DMS153 (cell line): ENCODE measurements at places on chromosomes 4 and X.

DNA sequence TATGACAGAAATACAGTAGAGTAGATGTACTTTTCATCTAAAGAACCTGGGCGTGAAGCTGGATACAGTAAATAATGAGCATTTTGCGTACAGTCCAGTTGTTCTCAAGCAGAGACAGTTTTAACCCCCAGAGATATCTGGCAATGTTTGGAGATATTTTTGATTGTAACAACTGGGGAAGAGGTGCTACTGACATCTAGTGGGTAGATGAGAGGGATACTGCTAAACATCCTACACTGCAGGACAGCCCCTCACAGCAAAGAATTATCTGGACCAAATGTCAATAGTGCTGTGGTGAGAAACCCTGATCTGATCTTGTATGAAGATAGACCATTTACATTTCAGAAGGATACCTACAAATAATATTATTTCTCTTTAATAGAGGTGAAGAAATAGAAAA lies 200.2 kb upstream of the FAM47A start:
- no peak for DNase-seq

DNA sequence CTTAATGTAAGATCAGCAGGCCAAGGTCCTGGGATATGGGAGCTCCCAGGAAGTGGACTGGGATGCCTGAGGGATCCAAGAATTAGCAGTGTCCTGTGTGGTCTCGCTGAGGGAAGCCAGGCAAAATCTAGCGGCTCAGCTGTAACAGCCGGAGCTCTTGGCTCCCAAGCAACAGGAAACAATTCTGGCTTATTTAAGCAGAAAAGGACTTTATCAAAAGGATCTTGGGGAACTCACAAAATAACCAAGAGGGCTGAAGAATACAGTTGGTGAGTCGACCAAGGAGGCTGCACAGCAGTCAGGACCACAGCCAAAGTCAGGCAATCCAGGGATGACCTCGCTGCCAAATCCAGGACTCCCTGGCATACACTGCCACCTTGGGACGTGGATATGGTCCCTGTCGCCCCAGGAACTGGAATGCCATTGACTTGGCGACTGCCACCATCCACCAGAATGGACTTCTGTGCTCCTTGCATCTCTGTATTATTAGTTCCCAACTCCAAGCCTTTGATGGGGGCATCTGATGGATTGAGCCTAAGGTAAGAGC lies 165.3 kb upstream of the BCOR start:
- no peak for DNase-seq

- DNase-seq: peak; percentile 93
These were observed 8.1 kb downstream of the MBNL3 start for GRCh38 chrX:132480581-132481203.

GRCh38 chr4:15250021-15250441 lies 177.8 kb upstream of the C1QTNF7 start:
- no peak for DNase-seq

- no peak for DNase-seq
These were observed 63.2 kb downstream of the VEGFC start for GRCh38 chr4:176729489-176729888.

- no peak for DNase-seq
These were observed 929.1 kb downstream of the STIM2 start for GRCh38 chr4:27789773-27790172.

- DNase-seq: no peak
These were observed 1060.1 kb downstream of the ADGRL3 start for GRCh38 chr4:62260254-62260653.

GRCh38 chr4:1543561-1543960 lies 137.3 kb upstream of the NKX1-1 start:
- no peak for DNase-seq

GRCh38 chrX:4379071-4379470 lies 665.6 kb upstream of the PRKX start:
- DNase-seq: no peak

DNA sequence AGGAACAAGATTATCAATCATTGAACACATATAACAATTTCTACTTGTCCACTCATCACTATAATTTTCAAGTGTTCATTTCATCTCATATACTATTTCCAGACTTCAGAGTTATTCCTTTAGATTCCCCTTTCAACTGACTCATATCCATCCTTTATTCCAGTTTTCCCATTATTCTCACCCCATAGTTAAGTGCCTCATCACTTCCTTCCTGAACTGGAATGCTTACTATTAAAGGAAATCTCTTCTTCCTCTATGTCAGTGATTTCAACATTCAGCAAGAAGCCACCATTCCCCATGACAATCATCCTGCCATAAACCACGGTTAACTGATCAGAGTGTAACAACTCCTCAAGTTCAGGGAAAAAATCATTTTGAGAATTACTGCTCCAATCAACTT lies 198.9 kb downstream of the FBXO8 start:
- DNase-seq: no peak

DNA sequence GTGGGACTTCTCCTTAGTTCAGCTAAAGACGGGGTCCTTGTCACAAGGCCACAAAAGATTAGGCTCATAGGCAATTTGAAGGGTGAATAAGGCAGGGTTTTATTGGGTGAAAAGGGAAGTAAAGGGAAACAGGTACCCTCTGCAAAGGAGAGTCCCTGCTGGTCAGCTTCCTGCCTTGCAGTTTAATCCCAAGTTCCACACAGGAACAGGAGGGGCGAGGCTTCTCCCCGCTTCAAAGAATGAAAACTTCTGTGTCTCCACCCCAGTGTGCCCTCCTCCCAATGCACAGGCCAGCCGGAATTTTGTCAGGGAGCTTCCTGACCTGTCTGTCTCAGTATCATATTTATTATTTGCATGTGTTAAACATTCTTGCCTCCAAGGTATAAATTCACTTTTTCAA lies 37.1 kb downstream of the ITM2A start:
- no peak for DNase-seq
